ENCODE measurements at places on chromosomes 5 and 9.

GRCh38 chr9:86337469-86338108, 16.6 kb downstream of the TUT7 start:
- DNase-seq = no peak

GRCh38 chr5:123810253-123810652, 298.3 kb downstream of the CSNK1G3 start:
- DNase-seq = no peak

DNA sequence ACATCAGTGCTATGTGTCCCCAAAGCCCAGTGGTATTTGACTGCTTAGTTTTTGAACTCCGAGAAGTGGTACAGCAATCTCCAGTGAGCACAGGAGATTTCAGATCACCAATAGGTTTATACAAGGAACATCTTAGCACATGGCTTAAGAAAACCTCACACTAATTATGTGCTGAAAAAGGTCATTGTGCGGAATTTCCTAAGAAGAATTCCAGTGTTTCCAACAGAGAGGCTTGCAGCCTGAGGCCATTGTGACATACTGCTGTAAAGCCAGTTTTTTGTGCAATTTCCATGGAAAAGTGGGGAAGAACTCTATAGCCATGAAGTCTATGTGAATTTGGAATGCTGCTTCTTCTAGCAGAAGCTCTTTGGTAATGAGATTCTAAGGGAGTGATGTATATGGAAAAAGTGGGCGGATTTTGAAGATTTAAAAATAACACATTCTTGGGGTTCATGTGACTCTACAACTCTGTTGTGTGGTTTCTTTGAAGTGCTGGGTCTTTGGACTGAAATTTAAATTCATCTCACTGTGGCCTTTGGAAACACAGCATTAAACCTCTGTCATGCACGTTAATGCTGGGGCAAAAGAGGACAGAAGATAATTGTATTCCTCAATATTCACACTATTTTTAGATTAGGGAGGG, 110.5 kb upstream of the CD180 start:
- DNase-seq = no peak

- no peak for DNase-seq
Measured at GRCh38 chr9:121398374-121398773, 28.3 kb upstream of the STOM start.

- no peak for DNase-seq
Measured at GRCh38 chr9:134408939-134409737, 82.9 kb downstream of the RXRA start.

- DNase-seq = no peak
Measured at GRCh38 chr9:81370650-81371049, 318.7 kb downstream of the TLE1 start.

DNA sequence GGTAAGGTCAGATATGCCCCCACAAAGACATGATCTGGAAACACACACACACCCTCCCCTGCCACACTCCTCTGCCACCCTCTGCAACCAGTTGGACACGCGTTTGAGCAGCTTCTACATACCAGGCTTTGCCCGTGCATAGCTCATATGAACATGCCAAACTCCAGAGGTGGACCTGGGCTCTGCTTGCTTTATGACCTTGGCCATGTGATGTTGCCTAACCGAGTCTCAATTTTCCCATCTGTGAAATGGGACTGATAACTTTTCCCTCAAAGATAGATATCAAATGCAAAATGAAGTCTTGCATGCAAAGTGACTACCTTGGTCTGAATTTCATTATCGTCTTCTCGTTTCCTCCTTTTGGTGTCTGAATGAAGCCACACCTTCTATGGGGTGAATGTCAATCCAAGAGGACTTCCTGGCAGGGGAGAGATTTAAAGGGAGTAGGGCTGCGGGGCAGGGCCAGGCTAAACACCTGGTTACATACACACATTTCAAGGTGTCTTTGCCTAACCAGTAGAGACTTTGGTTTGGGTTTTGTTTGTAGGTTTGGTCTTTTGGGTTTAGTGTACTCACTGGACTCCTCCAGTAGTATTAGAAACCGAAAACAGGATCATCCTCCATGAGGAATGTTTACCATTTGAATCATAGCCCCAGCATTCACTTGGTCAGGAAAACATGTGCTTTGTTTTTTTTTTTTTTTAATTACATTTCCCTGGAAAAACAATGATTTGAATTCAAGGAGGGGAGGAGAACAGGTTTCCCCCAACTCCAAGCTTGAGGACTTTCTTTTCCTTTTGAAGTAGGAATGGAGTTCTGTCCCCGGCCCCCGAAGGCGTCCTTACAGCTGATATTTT, 63.2 kb downstream of the COL27A1 start:
- no peak for DNase-seq

DNA sequence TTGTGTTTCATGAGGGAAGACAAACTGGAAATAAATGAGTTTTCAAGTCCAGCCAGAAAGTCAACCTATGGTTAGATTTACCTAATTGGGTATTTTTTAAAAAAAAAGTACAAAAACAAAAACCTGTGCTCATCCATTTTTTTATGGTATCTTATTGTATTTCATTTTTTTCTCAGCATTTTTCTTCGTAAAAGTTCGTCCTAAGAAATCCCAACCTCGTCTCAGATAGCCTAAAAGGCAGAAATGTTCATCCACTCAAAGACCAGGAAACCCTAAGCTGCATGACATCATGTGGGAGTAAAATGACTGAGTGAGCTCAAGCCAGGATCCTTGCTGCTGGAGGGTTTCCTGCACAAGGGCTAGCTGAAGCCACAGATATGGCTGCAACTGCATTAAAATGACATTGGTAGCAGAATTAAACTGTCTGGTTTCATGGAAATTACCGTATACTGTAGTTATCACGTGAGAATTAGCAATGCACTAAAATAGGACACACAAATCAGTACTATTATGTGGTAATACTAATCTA, 70.4 kb downstream of the NFIB start:
- no peak for DNase-seq

DNA sequence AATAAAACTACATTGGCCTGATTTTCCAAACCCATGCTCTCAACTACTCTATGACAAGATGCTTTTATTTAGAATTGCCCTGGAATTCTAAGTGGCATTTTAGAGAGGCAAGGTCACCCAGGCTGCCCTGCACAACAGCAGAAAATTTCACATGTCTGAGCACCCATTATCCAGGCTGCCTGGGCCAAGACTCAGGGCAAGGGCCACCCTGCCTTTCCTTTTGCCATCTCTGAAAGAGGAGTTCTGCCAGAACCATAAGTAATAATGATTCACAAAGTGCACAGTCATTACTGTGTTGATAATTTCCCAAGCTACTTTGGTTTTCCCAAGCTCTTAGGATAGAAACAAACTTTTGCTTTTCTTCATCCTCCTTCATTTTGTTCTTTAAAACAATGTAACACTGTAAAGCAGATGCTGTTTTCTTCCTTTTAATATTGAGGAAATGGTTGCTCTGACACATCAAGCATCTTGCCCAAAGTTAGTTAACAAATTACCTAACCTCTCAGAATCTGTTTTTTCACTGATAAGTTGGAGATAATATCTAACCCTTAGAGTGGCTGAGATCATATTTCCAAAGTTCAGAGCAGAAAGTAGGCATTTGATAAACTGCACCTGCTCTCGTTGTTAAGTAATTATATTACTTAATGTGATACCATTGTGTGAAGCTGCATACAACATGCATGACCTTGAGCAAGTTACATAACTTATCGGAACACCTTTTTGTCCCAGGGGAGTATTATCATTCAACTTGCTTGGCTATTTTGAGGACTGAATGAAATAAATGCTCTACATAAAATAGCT, 325.6 kb downstream of the PRELID2 start:
- no peak for DNase-seq

- no peak for DNase-seq
Measured at GRCh38 chr5:132182359-132183040, 45.2 kb downstream of the P4HA2 start.

DNA sequence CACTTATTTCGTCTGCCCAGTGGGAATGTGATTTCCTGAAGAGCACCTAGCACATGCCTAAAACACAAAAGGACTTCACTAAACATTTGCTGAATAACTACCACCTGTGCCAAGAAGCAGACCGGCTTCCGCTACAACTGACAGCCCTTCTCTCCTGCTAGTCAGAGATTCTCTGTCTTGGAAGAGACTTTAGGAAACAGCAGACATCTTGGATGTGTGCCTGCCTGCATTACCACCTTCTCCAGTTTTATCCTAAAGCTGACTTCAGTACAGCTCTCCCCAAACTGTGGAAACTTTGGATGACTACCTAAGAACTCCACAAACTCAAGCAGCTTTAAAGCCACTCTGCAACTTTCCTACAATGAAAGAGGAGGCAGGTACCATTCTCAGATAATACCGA, 116.5 kb upstream of the MAN2A1 start:
- DNase-seq = no peak

- DNase-seq = no peak
Measured at GRCh38 chr9:127967151-127967809, 13.5 kb downstream of the EEIG1 start.

- DNase-seq = no peak
Measured at GRCh38 chr9:126677188-126678084, 63.7 kb downstream of the LMX1B start.

GRCh38 chr9:31700252-31701045, 684.0 kb upstream of the ACO1 start:
- no peak for DNase-seq

DNA sequence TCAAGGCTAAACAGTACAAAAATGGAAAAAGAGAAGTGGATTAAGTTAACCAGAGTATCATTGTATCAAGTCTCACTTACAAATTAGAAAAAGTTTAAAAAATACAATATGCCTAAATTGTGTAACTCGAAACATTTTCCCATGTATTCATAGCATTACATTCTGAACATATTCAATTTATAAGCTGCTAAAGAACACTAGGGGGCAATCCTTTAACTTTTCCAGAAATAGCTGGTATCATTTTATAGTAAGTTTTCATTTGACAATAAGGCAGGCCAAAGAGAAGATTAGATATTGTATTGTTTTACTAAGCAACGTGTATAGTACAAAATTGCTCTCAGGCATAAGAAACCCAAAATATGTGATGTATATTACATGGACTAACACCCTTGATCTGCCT, 234.6 kb downstream of the ADGRV1 start:
- no peak for DNase-seq

DNA sequence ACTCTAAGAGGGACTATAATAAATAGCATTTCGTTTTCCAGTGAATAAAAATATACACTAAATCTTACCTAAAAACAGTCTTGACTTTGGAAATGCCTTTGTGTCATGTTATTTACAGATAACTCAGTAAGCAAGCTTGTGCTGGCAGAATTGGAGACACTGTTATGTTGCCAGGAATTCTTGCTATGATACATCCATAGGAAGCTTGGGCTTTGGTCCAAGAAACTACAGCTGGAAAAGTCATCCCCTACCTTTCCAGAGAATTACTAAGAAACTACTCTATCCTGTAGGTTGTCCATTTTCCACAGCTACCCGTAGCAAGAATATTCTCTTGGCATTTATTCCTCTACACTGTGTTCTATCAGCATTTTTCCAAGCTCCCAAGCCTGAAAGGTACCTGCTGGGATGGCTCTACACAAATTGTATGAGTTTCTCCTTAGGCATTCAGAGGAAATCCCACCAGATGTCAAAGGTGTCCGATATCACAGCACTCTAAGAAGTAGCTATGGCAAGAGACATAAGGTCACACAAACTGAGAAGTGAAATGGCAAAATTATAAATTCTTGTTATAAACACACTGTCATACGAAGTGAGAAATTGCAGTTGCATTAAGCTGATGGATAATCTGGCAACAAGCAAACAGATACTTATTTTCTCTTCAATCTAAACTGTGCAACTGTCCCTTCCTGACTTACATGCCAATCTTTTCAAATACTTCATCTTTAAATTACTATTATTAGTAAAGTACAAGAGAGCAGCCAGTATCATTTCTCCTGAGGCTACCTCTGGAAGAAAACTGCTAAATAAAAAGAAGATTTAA, 68.5 kb downstream of the MCTP1 start:
- DNase-seq = no peak

- no peak for DNase-seq
Measured at GRCh38 chr9:109437286-109437685, 60.8 kb downstream of the PTPN3 start.

GRCh38 chr9:122402403-122402871, 31.6 kb downstream of the PTGS1 start:
- no peak for DNase-seq

GRCh38 chr5:139667730-139668063, 19.5 kb downstream of the CXXC5 start:
- DNase-seq = no peak

GRCh38 chr5:114727358-114727757, 365.5 kb downstream of the KCNN2 start:
- DNase-seq = no peak
